ENCODE measurements at places on chromosomes 2 and 18.

GRCh38 chr2:128613876-128614275 is 295.2 kb upstream of the HS6ST1 start:
- DNase-seq: no peak

- DNase-seq: no peak
Observed at GRCh38 chr2:26281226-26281625, 36.5 kb downstream of the HADHB start.

DNA sequence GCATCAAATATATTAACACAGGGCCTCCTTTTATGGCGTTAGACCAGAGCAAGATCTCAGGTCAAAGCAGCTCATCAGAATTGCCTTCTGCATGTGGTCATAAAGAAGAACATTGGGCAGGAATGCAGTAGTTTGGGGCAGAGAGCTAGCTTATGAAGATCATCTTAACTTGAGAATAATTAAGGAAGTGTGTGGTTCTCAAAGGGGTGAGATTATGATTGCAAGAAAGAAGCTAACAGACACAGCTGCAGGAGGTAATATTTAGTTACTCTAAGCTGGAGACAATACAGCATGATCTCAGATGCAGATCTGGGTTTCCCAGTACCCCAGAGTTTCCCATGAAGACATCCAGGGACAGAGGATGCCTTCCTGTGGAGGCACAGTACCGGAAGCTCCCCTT is 91.6 kb downstream of the TTC27 start:
- no peak for DNase-seq

GRCh38 chr18:2889761-2890192 is 43.0 kb downstream of the EMILIN2 start:
- DNase-seq: no peak

DNA sequence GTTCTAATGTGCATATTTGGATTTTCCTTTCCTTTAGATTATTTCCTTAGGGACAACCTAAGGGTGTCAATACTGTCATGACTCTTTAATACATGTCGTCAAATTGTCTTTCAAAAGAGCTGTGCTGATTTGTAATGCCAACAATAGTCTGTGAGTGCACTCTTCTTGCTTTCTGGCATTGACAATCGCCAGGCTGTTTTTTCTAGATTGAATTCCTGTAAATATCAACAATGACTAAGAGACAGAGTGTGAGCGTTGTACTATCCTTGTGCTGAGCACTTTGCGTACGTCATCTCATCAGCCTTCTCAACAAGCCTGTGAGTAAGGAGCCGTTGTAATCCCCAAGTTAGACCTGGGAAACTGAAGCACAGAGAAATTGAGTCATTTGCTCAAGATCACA is 96.0 kb downstream of the ACOXL start:
- no peak for DNase-seq

DNA sequence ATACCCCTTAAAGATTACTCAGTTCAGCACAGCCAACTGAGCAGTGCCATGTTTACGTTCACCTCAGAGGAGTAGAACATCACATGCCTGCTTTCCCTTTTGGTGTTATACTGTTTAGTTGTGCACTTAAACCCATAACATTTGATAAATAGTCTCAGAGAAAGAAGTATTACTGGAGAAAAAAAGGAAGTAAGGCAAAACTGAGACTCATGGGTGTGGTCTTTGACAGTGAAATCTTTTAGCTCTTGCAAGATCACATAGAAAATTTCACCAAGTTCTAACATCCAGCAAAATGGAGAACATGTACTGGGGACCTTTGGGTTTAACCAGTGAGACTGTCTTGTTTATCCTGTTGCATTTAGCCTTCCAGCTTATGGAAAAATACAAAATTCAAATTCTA is 5.6 kb downstream of the TANK start:
- DNase-seq: no peak

GRCh38 chr18:74534150-74534969 is at the start of gene CNDP1:
TSS of gene CNDP1 (plus strand) at chr18:74534500. CDS start at chr18:74534668, 168 bp downstream.
- DNase-seq: no peak

- DNase-seq: no peak
Observed at GRCh38 chr18:79823120-79823519, 25.4 kb downstream of the KCNG2 start.

DNA sequence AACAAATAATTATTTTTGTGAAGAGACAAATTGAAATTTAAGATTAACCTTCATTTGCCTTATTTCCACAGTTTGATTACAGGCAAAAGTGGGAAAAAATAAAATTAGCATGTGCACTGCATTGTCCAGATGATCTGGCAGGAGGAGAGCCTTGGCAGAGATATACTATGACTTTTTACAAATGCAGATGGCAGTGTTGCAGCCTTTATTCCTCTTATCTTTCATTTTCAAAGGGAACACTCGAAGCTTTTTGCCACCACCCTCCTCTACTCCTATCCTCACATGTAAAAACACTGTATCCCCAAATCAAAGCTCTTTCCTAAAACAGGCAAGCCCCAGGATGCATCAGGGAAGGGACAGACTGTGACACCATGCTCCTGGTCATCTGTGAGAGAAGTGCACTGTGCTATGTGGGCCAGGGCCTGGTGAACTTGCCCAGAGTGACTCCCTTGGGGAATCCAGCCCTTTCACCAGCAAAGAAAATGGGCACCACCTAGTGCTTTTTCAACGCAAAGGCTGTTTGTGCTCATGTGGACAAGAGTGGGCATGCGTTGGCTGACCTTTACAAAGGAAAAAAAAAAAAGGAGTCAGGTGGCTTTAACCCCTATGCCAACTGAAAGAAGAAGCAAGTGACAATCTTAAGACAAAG is 74.7 kb upstream of the ETAA1 start:
- peak; percentile 97 for DNase-seq

DNA sequence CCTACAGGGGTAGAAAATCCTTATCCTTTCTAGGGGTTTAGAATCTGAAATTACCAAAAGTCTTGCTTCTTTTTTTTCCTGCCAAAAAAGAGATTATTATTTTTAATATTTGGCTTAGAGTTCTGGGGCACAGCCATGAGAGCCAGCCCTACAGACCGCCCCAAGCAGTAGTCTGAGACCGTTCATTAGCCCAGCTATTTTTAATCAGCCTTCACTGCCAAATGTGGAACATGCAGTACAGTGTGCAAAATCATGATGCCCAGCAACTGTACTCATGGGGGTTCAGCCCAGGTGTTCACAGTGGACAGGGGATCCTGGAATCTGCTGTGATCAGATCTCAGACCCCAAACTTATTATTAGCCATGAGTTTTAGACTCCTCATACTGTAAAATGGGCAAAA is 60.4 kb downstream of the GRB14 start:
- DNase-seq: no peak

- no peak for DNase-seq
Observed at GRCh38 chr2:102286041-102286440, 25.3 kb upstream of the IL1RL1 start.

GRCh38 chr2:209702775-209703174 is 68.9 kb upstream of the UNC80 start:
- no peak for DNase-seq

- DNase-seq: no peak
Observed at GRCh38 chr2:105775809-105776559, 31.3 kb downstream of the NCK2 start.

- peak; percentile 15 for DNase-seq
Observed at GRCh38 chr2:209577376-209578357, 153.8 kb downstream of the MAP2 start.

DNA sequence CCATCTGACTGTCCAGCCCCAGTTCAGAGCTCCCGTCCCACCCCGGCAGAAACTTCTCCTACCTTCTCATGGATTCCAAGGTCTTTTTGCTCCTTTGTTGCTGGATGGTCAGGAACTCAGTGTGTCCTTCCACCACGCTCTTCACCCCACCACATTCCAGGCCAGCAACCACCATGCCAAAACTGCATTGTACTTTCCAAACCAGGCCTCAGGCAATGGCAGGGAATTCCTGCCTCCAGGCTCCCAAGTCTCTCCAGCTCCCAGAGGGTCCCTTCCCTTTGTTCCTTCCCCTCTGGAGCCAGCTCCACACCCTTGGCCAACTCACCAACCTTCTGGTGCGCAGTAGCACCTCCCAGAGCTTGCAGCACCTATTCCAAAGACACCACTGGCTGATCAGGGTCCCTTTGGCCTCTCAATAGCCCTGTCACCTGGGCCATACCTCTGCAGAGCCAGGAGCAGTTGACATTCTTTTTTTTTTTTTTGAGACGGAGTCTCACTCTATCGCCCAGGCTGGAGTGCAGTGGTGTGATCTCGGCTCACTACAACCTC is 8.1 kb downstream of the CHMP1B start:
- DNase-seq: no peak

DNA sequence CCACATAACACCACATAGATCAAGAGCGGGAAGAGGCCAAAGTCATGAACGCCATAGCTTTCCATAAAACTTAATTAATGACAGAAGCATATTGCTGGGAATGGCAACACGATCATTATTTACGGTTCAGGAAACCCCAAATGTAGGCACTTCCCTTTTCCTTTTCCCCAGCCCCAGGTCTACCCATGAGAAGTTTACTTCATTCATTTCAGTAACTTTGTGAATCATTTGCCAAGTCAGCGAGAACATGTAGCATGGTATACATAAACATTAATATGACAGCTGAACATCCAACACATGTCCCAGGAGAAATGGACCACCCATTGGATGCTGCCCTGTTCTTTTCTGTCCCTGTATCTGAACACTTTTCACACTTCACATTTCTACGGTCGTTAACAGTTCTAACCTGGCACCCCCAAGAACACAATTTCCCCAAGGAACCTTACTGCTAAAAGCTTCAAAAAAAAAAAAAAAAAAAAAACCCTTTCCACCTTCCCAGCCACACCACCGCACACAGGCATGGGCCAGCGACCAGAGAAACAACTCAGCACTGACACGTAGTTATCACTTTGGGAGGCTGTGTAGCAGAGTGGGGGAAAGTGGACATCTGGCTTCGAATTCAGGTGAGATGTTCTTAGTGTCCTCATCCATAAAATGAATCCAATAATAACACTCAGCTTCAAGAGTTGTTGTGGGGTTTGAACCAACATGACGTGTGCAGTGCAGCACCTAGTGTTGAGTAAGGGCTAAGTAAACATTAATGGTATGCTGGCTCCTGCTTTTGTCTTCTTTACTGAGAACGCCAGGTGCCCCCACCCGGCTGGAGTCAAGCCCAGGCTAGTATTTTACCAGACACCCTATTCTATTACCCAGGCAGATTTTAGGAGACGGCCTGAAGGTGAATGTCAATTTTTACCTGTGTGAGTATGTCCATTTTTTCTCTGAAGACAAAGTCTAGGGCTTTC is 371.5 kb downstream of the LNPK start:
- no peak for DNase-seq

DNA sequence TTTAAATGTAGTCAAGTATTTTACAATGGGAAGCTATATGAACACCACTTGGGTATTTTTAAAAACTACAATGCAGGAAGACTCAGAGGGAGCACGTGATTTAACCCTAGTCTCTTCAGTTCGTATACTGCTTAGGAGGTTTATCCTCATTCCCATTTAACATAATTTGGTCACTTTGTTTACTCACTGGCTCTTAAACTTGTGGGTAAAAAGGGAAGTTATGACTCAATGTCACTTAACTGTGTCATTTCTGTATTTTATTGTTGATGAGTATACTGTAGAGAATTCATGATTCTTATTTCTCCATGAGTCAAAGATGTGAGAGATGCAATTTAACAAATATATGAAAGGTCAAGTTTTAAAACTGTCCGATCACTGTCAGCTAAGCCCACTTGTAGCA is 48.2 kb downstream of the SLC66A3 start:
- no peak for DNase-seq

DNA sequence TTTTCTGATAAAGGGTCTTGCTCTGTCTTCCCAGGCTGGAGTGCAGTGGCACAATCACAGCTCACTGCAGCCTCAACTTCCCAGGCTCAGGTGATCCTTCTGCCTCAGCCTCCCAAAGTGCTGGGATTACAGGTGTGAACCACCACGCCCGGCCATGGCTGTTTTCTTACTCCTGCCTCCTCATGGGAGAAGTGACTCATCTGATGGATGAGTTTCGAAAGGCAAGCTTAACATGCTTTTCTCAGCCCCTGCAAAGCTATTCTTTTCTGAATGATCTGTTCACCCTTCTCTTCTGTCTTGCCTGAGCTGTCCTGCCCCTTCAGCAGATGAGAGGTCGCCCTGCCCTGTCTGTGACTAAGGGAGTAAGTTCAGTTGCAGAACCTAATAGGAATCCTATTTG is 929 bp upstream of the CREG2 start:
- no peak for DNase-seq

Data from SK-N-DZ (cell line).